ENCODE measurements at places on chromosomes 12 and 14.
A peak's percentile ranks its signal among the peaks of the same experiment; 100 is the strongest.

GRCh38 chr12:61915420-61915819 is 344.8 kb upstream of the USP15 start:
- no peak for DNase-seq

- DNase-seq, result no peak
These were observed 18.0 kb downstream of the ZFYVE21 start for GRCh38 chr14:103733651-103734050.

- DNase-seq, result no peak
These were observed 4.3 kb downstream of the HHIPL1 start for GRCh38 chr14:99649219-99649618.

GRCh38 chr14:92497391-92497790 is 16.2 kb upstream of the RIN3 start:
- DNase-seq, result no peak

DNA sequence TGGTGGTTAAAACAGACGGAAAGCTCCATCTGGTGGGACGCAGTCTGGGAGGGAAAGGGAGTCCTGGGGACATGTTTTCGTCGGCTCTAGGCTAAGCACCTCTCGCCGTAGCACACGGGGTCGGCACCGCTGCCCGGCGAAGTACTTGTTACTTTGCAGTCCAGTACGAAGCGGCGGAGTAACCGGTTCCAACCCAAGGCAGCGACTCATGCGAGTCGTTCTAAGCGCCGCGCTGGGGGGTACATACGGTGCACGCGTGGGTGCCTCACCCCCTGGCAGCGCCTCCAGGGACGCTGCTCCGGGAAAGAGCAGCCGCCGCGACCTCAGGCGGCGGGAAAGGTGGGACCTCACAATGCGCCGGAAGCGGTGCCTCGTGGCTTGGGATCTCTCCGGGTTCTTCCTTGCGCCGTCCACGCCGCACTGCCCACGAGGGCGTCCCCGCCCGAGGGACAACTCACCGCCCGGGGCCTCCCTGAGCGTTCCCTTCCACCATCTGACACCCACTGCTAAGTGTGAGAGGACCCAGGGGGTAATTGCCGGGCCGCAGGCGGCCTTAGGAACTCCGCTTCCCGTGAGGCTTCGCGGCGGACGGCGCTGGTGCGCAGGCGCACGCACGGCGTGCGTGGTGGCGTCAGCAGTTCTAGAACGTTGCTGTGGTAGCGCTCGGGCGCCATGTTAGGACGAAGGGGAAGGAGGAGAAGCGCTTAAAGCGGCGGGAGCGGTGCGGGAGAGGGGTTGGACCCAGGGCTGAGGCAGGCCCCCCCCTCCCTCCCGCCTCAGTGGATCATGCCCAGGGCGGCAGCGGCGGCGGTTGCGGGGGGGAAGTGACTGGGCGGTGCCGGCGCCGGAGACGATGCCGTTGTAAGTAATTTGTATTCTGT is at the start of gene PAPOLA:
Gene PAPOLA (plus strand): TSS at position 643 of the 881 bp plus-strand sequence. CDS start 211 bp downstream, at position 854.
- DNase-seq, result peak; percentile 94

DNA sequence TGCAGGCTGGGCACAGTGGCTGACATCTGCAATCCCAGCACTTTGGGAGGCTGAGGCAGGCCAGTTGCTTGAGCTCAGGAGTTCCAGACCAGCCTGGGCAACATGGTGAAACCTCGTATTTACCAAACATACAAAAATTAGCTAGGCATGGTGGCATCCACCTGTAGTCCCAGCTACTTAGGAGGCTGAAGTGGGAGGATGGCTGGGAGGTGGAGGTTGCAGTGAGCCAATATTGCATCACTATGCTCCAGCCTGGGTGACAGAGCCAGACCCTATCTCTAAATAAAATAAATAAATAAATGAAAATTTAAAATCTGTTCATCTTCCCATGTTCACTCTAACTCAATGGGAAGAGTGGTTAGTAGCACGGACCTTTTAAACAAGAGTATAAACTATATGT is 71.2 kb downstream of the ELK3 start:
- no peak for DNase-seq

- no peak for DNase-seq
These were observed 29.8 kb downstream of the TRAF3 start for GRCh38 chr14:102807013-102807406.

DNA sequence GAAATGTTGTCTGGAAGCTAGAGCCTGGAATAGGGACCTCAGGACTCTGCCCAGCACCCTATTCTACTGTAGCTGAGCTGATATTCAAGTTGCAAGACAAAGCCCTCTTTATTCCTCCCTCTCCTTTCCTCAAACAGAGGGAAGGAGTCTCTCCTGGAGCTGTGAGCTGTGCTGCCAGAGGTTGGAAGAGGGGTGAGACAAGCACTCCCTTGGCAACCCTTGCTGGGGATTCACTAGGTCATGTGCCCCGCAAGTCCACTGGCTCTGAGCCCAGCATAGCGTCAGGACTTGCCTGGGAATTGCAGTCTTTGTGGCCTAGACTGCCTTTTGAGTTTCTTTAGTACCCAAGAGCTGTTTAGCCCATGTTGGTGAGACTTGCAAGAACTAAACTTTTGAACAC is 11.4 kb upstream of the ASCL1 start:
- no peak for DNase-seq

DNA sequence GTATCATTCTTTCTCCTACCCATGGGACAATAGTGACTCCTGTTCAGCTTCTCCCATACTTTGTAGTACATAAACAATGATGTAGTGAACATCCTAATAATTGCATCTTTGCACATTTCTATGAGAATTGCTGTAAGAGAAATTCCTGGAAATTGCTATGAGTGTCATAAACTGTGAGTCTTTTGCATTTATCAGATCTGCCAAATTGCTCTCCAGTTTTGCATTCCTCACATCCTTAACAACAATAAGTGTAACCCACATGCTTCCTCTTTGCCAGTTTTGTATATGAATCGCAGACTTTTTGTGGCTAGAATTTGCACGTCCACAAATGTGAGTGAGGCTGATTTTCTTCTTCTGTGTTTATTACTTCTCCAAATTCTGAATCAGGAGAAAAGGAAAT is 124.0 kb upstream of the TBX5 start:
- no peak for DNase-seq

DNA sequence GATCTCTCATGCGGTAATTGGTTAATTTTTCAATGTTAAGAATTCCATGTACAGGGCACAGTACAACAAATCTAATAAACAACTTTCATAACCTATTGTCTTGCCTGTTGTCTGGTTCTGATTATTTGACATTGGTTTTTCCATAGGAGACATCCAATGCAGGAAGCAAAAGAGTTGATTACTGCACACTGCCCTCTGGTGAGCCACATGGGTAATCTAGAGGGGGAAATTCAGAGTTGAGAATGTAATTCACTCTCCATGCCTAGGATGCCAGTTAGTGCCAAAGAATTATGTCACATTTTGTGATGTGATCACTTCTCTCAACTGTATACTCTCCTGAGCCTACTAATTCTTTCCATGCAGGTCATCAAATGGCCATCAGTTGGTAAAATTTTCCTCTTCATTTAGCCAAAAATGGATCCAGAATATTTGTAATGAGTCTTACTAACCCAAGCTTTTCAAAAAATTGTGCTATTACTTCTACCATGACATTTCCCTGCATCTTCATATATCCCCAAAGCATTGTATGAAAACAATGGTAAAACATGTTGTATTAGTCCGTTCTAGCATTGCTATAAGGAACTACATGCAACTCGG is 17.7 kb upstream of the CCDC91 start:
- DNase-seq, result peak; percentile 84

DNA sequence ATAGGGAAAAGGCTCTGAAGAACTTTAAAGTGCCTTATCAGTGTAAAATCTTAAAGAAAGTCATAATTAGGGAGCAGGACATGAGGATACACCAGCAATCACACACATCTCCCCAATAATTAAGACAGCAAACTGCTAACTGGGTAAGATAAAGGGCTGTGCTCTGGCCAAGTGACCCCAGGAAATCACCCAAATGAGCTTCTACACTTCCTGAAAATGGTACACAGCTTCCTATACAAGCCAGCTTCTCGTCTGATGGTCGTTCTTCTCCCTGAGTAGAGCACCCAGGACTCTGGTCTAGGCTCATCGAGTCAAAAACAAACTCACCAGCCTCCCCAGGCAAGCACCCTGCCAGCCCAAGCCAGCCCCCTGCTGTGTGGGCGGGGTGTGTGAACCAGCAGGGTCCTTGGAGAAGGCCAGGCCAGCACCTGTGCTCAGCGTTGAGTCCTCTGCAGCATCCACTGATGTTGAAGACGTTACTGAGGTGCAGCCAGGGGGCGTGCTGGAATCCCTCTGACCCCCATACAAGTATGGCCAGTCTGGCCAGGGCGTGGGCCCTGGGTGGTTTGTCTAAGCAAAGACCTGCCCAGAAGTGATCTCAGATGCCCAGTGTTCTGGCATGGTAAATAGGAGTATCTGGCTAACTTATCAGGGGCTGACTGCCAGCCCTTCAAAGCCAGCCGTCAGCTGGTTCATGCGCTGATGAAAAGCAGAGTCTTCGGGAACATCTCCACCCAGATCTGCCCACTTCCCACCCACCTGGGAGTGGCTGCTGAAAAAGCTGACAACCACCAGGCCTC is 41.4 kb downstream of the ACTN1 start:
- no peak for DNase-seq

GRCh38 chr14:105767315-105767714 is 240.9 kb downstream of the TMEM121 start:
- DNase-seq, result no peak

DNA sequence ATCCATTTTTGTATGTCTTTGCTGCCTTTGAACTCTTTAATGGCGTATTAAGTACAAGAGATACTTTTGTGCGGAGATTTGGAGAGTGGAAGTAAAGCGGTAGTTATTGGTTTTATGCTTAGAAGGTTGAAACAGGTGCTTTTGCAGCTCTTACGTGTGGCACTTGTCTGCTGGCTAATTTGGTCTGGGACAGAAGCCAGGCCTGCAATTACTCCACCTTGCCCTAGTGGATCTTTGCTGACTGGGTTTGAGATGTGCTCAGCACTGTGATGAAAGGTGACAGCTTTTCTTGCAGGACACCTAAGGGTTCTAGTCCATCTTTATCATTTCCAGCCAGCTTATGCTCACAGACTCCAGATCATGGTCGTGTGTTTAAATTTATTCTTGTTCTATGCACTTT is 252.5 kb downstream of the RPL10L start:
- no peak for DNase-seq

GRCh38 chr14:101353422-101353821 is 207.9 kb upstream of the DIO3 start:
- DNase-seq, result no peak

- DNase-seq, result no peak
These were observed 106.6 kb upstream of the NOS1 start for GRCh38 chr12:117468016-117468415.

DNA sequence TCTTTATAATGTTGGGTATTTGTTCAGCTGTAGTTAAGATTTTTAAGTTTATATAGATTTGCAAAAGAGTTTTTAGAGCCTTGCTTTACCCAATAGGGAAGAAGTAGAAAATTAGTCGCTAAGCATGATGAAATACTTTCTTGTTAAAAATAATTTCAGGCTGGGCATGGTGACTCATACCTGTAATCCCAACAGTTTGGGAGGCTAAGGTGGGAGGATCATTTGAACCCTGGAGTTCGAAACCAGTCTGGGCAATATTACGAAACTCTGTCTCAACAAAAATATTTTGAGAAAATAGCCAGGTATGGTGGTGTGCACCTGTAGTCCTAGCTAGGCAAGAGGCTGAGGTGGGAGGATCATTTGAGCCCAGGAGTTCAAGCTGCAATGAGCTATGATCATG is 18.7 kb upstream of the SCFD1 start:
- no peak for DNase-seq

GRCh38 chr14:34211732-34212131 is 250.3 kb downstream of the SPTSSA start:
- DNase-seq, result no peak

GRCh38 chr12:118520214-118521035 is 144.1 kb downstream of the SUDS3 start:
- no peak for DNase-seq

GRCh38 chr12:62933220-62933601 is 1.7 kb downstream of the PPM1H start:
- DNase-seq, result no peak

DNA sequence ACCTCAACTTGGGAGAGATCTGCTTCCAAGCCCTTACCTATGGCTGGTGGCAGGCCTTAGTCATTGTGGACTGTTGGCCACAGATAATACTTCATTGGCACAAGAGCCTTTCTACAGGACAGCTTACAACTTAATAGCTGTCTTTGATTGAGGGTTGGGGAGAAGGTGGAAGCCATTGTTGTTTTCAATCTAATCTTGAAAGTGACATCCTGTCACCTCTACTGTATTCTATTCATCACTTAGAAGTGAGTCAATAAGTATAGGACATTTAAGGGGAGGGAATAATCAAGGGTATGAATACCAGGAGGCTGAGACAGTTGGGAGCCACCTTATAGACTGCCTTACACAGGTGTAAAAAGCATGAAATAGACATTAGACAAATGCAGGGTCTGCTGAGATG is 906.3 kb downstream of the NRXN3 start:
- no peak for DNase-seq

GRCh38 chr12:51913071-51914033 is 6.0 kb downstream of the ACVRL1 start:
- no peak for DNase-seq

GRCh38 chr12:132327336-132328171 is 1.8 kb downstream of the GALNT9 start:
- DNase-seq, result peak; percentile 10

GRCh38 chr12:127162307-127162706 is 1104.7 kb upstream of the TMEM132C start:
- DNase-seq, result no peak

GRCh38 chr12:79067977-79068376 is 203.4 kb downstream of the SYT1 start:
- no peak for DNase-seq

DNA sequence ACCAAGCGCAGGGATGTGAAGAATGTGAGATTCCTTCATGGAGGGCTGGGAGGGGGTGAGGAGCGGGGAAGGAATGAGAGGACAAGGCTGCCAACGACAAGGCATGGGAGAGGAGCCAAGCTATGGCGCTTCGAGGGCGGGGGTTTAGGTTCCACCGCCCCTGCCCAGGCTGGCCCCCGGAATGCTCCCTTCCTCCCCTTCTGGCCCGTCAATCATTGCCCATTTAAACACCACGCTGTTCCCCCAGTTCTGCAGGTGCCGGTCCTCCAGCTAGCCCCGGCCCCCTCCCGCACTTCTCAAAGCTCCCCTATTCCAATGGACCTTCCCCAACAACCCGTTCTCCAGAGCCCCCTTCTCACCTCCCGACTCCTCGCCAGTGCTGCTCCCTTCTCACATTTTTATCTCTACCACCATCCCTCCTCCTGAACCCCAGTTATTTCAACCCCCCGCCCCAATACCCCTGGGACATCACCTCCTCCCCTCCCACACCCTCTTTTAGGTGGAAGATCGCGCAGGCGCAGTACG is 428 bp downstream of the RNF41 start:
- peak; percentile 58 for DNase-seq

GRCh38 chr14:99236386-99237138 is 35.4 kb downstream of the BCL11B start:
- DNase-seq, result no peak

DNA sequence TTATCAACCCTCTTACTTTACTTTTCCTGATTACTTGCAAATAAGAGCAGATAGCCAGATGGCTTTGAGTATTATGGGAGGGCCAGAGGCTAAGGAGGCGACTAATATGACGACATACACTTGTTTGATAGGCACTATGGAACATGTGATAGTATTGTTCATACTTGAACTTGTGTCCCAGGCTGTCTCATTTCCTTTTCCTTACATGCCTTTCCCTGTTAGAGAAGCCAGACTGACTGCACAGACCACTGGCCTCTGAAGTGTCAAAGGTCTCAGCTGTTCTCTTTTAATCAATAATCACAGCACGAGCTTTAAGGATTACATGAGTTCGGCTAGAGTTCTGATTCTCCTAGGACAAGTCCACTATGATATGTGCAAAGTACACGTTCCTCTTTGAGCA is 326.0 kb downstream of the PRKD1 start:
- DNase-seq, result no peak

Measured in OCI-M1 (cell line).